ENCODE measurements at places on chromosomes 5 and 9. TPM values are rescaled to one million over a fixed set of nuclear protein-coding genes. Genes with fewer than 3 reads are reported as not detected.

The RIGI gene
- 5.1 TPM for total RNA-seq

The DDX4 gene
- total RNA-seq = not detected

The BASP1 gene
- total RNA-seq = 9.2 TPM

The SOWAHA gene
- not detected for total RNA-seq

The BHMT gene
- total RNA-seq = not detected

The CLIC3 gene
- total RNA-seq = 4.7 TPM

The SLC4A9 gene
- 0.26 TPM for total RNA-seq

The PCDHGB6 gene
- 5.9 TPM for total RNA-seq

The C5orf22 gene
- total RNA-seq = 19.5 TPM

The MEIKIN gene
- not detected for total RNA-seq

The THG1L gene
- 7.6 TPM for total RNA-seq

The ARHGEF28 gene
- total RNA-seq = 1.1 TPM

The OMD gene
- 19.6 TPM for total RNA-seq

The GCNT1 gene
- 3.9 TPM for total RNA-seq

The HTR4 gene
- total RNA-seq = 9.1 TPM

The BARHL1 gene
- not detected for total RNA-seq

The ZNF366 gene
- total RNA-seq = 8.1 TPM

The EFNA5 gene
- total RNA-seq = 19.9 TPM

The ANXA2R gene
- total RNA-seq = 1.9 TPM

The FAXDC2 gene
- total RNA-seq = 30.8 TPM

The IL13 gene
- total RNA-seq = not detected

The ROPN1L gene
- total RNA-seq = 0.78 TPM

The CDH9 gene
- total RNA-seq = not detected

The C5orf58 gene
- 0.47 TPM for total RNA-seq

The RETREG1 gene
- 156 TPM for total RNA-seq

The PTCD2 gene
- 14.0 TPM for total RNA-seq

The FKBP15 gene
- 19.9 TPM for total RNA-seq

The AFAP1L1 gene
- total RNA-seq = 59.7 TPM

The BTNL8 gene
- total RNA-seq = not detected

The WDR31 gene
- 7.4 TPM for total RNA-seq

The PTPRD gene
- 11.8 TPM for total RNA-seq

The GM2A gene
- total RNA-seq = 35.9 TPM

The ENHO gene
- 1.6 TPM for total RNA-seq

The HRCT1 gene
- 5.6 TPM for total RNA-seq

The ELOVL7 gene
- 0.29 TPM for total RNA-seq

The OLFM1 gene
- 9.1 TPM for total RNA-seq

The FCN2 gene
- not detected for total RNA-seq

The TAF11L10 gene
- not detected for total RNA-seq

The CORO2A gene
- 0.43 TPM for total RNA-seq
